Osteoblast (primary cell): ENCODE measurements at places on chromosomes 1 and 21. TPM values are rescaled to one million over a fixed set of nuclear protein-coding genes. Genes with fewer than 3 reads are reported as not detected.

- DNase-seq = peak; percentile 2
Measured at GRCh38 chr21:44027607-44028286, 15.6 kb downstream of the TRAPPC10 start.

Gene P3R3URF
- not detected in 2 replicates for total RNA-seq

Gene BSND
- total RNA-seq = not detected in 2 replicates

Gene MCOLN3
- total RNA-seq = 4.0 and 4.7 TPM in 2 replicates

Gene ZBTB8A
- total RNA-seq = 9.8 and 10.6 TPM in 2 replicates

Gene PRELP
- total RNA-seq = 0.29 and 0.36 TPM in 2 replicates

- DNase-seq = peak; percentile 30
Measured at GRCh38 chr1:30618335-30618747, 105.0 kb downstream of the MATN1 start.
